Hematopoietic multipotent progenitor cell (in vitro differentiated cells): ENCODE measurements at places on chromosomes 3 and 15. TPM values are rescaled to one million over a fixed set of nuclear protein-coding genes. Genes with fewer than 3 reads are reported as not detected.

- no peak for DNase-seq
Measured at GRCh38 chr3:135896613-135897012, 68.9 kb upstream of the PPP2R3A start.

TBL1XR1 gene
- total RNA-seq: 81.6 TPM

- DNase-seq: no peak
Measured at GRCh38 chr15:53982071-53982680, 3.9 kb downstream of the UNC13C start.

C3orf62 gene
- 3.2 TPM for total RNA-seq

GRCh38 chr3:182632077-182632393 is 161.3 kb upstream of the ATP11B start:
- no peak for DNase-seq
